ENCODE measurements at places on chromosomes 2 and 18.

- no peak for DNase-seq
Observed at GRCh38 chr2:12720278-12720620, 3.5 kb downstream of the TRIB2 start.

DNA sequence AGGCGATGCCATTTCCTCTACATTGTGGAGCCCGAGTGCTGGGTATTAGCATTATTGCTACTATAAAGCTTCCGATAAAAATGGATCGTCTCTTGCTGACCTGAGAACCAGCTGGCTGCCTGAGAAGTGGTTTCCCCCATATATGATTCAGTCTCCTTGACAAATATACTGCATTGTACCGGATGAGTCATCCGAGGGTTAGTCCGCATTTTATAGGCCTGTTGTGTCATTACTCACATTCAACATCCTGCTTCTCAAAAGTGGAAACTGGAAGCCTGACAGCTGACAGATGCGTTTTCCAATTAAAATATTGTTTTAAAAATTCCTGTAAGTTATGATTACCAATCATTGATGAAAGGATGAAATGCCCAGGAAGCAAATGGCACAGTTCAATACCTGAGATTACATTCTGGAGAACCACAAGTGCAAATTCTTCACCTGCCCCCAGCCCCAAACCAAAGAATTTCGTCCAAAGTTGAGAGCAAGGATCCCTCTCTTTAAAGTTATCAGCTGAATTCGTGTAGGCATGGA, 65.7 kb downstream of the SPRED2 start:
- no peak for DNase-seq

DNA sequence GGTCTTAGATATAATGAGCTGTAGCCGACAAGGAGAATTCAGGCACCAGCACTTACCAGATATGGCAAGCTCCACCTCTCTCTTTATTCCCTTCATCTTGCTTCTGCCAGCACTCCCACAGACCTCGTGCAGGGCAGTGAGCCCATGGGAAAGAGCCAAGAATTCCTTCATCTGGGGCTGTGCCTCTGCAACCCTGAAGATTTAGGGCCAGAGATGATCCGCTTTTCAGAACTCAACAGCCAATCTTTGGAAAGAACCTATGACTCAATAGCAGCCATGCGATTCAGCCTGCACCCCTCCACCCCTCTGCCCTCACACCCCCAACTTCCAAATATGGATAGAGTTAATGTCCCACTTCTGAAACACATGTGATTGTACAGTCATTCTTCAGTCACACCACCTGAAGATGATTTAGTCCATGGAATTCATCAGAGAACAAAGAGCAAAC, 533.7 kb upstream of the TNP1 start:
- no peak for DNase-seq

GRCh38 chr2:66423391-66424124, 11.4 kb upstream of the MEIS1 start:
- DNase-seq, result no peak

GRCh38 chr2:208015475-208015874, 9.9 kb downstream of the PLEKHM3 start:
- no peak for DNase-seq

GRCh38 chr2:37665043-37665442, 6.4 kb downstream of the CDC42EP3 start:
- no peak for DNase-seq

Measured in activated naive CD8-positive, alpha-beta T cell treated with anti-CD3 and anti-CD28 coated beads, Interleukin-2, amount 50 U/mL, for 24 hours (primary cell).